ENCODE measurements at places on chromosomes 5 and 9.

DNA sequence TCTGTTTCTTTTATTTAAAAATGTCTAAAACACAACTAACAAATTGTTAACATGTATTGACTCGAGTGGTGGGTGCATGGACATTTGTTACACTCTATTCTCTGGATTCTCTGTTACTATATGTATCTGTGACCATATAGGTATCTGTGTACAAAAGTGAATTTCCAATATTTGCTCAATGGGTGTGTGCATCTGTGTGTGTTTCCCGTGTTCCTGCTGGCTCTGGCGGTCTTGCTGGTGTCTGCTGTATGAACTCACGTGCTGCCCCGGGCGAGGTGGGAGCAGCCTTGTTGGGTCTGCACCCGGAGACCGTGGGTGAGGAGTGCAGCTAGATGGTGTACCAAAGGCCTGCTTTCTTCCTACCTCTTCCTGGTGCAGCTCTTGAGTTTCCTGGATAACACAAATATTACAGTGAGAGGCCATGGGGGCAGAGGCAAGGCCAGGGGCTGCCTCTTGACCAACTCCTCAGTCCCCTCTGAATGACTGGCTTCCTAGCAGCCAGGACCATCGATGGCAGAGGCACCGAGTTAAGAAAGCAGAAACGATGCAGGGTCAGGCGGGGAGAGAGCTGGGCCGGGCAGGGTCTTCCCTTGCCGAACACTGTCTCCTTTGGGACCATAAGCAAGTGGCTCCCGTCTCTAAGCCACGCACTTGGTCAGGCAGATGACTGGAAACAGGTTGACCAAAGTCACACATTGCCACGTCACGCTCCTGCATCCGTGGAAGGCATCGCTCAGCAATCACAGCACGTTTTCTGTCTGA is 49.5 kb downstream of the LHX2 start:
- DNase-seq, result no peak

DNA sequence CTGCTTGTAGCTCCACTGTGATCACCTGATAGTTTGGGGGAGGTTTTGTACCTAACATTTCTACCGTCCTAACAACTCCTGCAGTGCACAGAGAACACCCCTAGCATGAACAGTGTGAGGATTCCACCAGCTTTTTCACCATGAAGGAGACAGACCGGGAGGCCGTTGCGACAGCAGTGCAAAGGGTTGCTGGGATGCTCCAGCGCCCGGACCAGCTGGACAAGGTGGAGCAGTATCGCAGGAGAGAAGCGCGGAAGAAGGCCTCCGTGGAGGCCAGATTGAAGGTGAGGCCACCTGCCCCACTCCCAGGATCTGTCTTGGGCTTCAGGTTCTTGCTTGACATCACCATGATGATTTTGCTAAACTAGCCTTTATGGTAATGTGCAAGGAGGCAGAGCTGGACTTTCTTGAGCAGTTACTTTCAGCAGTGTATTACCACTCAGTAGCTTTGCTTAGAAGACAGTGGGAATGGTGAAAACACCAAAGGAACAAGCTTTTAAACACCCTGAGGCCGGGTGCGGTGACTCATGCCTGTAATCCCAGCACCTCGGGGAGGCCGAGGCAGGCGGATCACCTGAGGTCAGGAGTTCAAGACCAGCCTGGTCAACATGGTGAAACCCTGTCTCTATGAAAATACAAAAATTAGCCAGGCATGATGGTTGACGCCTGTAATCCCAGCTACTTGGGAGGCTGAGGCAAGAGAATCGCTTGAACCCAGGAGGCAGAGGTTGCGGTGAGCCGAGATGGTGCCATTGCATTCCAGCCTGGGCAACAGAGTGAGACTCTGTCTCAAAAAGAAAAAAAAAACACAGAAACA is 3.3 kb downstream of the EXOC3 start:
- no peak for DNase-seq

- DNase-seq, result no peak
These were observed 76.3 kb downstream of the AMBP start for GRCh38 chr9:114001794-114002261.

DNA sequence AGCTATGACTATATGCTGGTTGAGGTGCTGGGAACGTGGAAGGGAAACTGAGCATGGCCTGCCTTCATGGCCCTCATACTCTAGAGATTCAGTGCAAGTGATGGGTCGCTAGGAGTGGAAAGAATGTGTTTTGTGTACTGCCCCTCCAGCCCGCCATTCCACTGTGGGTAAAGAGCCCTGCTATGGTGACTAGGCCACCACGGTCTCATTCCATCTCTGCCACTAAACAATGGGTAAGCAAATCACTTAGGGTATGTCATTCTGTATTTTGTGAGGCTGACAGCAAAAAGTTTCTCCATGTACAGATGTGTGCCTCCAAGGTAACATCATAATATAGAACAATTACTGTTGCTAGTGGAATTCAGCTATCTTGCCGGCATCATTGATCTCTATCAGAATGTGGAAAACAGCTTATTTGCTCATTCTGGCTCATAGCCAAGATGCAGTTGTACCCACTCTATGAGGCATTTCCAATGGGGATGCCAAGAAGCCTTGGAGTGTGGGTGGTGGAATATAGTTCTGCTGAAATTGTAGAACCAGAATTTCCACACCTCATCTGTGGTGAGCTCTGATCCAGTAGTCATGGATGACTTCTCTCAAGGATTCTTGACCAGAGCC is 12.5 kb downstream of the SMARCA2 start:
- DNase-seq, result no peak

DNA sequence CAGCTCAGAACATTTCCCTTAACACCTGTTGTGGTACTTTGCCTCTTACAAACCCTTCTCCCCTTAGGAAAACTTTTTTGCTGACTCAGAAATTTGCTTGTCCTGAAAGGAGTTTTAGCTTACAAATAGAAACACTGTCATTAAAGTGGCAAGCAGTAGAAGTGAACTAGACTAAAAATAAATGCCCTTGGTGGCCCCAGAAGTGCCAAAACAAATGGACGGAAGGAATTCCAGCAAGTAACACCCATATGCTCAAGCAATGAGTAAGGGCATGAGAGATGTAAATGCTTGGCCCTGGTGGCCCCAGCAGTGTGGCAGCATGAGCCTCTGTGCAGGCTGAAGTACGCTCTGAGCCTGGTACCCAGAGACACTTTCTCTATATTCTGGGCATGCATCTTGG is 8.6 kb downstream of the VLDLR start:
- no peak for DNase-seq

GRCh38 chr9:114604989-114605388 is 6.1 kb upstream of the TMEM268 start:
- no peak for DNase-seq

DNA sequence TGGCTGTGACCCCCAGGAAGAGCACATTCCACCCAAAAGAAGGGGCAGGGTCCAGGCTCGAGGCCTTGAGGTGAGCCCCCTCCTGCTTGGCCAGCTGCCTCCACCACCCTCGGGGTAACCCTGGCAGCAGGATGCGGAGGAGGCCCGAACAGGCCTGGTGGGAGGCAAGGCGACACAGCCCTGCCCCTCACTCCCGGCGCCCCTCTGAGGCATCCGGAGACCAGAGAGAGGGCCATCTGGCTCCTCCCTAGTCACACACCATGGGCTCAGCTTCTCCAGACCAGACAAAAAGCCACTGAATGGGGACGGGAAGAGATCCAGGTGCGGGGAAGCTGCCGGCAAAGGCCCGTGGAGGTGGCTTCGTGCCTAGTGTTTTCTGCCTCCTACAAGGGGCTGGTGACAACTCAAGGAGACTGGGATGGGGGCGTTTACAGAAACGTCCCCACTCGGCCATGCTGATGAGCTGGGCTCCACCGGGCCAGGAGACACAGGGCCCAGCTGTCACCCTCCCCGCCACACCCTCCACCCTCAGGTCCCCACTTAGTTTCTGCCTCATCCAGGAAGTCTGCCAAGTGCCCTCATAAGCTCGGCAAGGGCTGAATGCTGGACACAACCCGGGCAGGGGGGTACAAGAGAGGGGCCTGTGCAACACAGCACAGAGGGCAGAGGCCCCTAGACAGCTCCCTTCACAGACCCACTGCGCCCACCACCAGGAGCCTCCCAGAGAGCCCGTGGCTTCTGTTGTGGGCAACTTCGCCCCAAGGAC is 41.9 kb downstream of the NACC2 start:
- DNase-seq, result no peak

GRCh38 chr5:50623666-50624065 is 42.8 kb upstream of the PARP8 start:
- DNase-seq, result no peak

GRCh38 chr5:459562-460272 is 16.7 kb downstream of the EXOC3 start:
- no peak for DNase-seq

DNA sequence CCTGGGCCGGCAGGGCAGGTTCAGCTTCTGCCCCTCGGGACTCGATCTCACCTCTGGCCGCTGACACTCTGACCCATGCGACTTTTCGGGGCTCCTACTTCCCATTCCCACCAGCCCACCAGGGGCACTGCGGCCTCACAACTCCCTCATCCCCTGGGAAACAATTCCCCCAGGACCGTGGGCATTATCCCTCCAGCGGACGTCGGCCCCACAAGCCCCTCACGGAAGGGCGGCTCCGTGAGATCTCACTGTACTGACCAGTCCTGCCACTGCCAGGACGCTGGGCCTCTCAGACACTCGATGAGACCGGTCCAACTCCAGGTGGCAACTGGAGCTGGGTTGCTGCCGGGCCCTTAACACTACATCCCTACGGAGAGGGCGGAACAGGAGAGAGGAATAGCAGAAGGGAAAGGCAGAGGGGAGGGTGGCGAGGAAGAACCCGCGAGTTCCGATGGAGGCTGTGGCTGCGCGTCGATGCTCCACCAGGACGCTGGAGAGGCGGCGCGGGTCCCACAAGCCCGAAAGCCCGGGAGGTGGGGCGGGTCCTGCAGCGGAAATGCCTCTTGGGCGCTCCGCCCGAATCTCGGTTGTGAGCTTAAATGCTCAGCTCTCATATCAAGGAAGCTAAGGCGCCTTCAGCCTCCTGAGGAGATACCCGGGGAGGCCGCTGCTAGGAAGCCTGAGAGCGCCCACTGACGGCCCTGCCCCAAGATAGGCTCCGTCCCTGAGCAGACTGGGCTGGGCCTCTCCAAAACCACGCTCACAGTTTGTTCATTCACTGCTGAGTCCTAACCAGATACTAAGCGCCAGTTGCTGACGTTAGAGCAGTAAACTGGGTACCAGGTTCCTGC is 36.3 kb downstream of the VCP start:
- peak; percentile 74 for DNase-seq

- no peak for DNase-seq
These were observed 279.6 kb downstream of the FANCC start for GRCh38 chr9:95037789-95038521.

DNA sequence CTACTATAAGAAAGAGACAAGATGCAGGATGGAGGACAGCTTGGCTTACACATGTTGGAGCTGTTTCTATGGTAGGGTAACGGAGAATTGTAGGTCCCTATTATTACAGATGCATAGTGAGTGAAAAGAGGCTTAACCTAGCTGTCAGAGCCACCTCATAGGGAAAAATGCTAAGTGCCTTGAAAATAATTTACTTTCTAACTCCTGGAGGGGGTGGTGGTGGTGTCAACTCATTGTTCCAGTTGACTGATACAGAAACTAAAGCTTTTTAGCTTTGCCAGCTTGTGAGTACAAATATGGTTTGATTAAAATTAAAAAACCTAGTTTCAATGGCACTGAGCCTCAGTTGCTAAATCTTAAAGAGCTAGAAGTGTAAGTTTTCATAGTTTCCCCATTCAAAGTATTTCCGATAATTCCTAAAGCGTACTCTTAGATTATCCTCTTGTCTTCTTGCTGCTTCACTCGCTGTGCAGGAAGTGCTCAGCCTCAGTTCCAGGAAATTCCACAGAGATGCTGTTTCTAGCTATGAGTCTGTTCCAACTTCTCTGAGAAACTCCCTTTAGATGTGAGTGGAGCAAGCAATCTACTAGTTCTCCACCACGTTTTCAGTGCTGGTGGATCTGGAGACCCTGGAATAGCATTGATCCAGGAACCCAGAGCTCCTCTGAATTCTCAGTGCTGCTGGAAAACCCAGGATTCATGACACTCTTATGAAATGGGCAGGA is 265.2 kb downstream of the DMAC1 start:
- DNase-seq, result no peak

DNA sequence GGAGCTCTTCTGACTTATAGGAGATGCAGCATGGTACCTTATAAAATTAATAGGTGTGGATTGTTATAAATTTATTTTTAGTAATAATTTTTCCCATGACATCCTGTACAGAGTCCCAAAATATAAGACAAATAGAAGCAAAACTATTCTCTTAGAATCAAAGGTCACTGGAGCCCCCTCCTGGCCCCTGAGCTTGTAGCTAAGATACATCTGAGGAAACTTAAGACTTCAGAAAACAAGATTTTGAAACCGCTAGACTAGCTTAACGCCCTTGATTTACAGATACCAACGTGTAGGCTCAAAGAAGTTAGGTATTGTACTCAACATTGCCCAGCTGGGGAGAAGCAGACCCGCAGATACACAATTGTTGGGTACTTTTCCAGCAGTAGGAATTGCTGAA is 45.7 kb upstream of the KCNN2 start:
- DNase-seq, result no peak

- DNase-seq, result peak; percentile 98
These were observed 45.6 kb downstream of the COL15A1 start for GRCh38 chr9:98989036-98990000.

DNA sequence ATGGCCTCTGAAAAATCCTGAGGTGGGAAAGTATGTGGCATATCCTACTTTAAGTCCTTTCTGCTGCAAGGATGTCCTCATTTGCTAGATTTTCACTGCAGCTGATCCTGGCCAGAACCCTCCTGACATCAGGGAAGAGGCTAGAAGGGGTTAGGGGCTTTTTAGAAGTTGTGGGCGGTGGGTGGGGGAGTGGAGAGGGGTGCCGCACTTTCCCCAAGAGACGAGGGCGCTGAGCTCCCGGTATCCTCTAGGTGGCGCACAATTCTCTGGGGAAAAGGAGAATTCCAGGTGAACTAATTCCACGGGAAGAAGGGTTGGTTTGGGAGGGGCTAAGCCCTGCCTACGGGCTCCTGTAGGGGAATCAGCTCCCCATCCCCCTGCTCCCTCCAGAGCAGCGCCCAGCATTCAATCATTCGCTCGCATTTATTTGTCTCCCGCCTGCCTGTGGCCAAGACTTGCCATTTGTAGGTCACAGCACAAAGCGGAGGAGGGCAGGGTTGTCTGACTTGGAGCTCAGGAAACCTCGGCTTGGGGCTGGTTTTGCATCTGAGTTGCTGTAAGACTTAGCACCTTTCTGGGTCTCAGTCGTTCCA is 42.9 kb upstream of the HAND1 start:
- DNase-seq, result no peak

- DNase-seq, result no peak
These were observed 225.9 kb upstream of the PCSK5 start for GRCh38 chr9:75664597-75664996.

GRCh38 chr5:95784514-95785302 is 37.8 kb downstream of the GLRX start:
- no peak for DNase-seq

GRCh38 chr5:10351199-10351905 is 2.1 kb upstream of the MARCHF6 start:
- peak; percentile 26 for DNase-seq

DNA sequence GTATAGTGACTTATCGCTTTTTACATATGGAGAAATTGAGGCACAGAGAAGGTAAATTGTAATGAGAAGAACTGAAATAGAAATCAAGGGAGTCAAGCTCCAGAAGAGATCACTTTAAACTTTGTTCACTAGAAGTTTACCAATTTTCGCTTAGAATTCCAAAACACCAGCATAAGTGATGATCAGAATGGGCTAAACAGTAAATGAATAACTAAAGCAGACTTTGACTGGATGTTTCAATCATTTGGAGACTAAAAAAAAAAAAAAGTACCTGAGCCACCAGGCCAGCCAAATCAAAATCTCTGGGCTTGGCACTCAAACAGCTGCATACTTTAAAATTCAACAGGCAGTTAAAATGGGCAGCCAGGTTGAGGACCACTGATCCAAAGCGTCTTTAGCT is 38.2 kb upstream of the FYB1 start:
- DNase-seq, result no peak

GRCh38 chr5:134451225-134451935 is 39.7 kb upstream of the CDKN2AIPNL start:
- no peak for DNase-seq
